Dermis lymphatic vessel endothelial cell (primary cell): ENCODE measurements at places on chromosomes 13 and 19. TPM values are rescaled to one million over a fixed set of nuclear protein-coding genes. Genes with fewer than 3 reads are reported as not detected.

MYO16 gene
- under 0.01 TPM in 1 of 2 replicates, not detected in the other for total RNA-seq

URAD gene
- not detected in 2 replicates for total RNA-seq

SIGLEC11 gene
- not detected in 2 replicates for total RNA-seq

A1BG gene
- total RNA-seq: 2.7 and 7.3 TPM in 2 replicates

STAP2 gene
- 32.1 and 36.4 TPM in 2 replicates for total RNA-seq
